ENCODE measurements at places on chromosomes 5 and 9.

DNA sequence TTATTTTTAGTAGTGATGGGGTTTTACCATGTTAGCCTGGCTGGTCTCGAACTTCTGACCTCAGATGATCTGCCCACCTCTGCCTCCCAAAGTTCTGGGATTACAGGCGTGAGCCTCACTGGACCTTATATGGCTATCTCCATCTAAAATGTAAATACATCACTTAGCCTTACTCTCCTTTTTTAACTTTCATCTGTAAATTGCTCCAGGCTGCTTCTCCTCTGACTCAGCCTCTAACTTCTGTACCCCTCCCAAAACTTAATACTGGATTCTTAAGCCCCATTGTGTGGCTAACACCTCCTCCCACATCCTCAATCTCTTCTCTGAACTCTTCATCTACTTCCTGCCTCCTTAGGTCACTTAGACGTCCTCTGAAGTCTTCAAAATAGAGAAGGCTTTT lies 4.0 kb downstream of the SNX30 start:
- no peak for DNase-seq

- no peak for DNase-seq
Measured at GRCh38 chr5:158054223-158055110, 195.5 kb upstream of the CLINT1 start.

DNA sequence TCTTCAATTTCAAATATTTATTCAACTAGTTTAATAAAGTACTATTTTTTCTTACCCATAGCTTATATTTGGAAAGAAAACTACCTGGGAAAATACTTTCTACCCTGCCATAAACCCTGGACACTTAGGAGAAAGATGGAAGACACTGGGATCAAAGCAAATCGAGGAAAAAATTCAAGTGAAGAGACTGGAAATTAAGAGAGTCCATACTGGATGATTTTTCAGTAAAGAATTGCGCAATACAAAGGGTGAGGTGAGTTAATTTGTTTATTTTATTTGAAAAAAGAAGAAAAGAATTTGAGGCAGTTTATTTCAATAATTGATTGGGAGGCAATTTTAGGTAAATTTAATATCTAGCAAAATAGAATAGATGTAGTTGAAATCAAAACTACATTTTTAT lies 331.8 kb upstream of the ITGA1 start:
- no peak for DNase-seq

GRCh38 chr9:4475301-4475700 lies 15.0 kb upstream of the SLC1A1 start:
- DNase-seq = no peak

GRCh38 chr5:153469423-153469822 lies 21.0 kb upstream of the GRIA1 start:
- no peak for DNase-seq

DNA sequence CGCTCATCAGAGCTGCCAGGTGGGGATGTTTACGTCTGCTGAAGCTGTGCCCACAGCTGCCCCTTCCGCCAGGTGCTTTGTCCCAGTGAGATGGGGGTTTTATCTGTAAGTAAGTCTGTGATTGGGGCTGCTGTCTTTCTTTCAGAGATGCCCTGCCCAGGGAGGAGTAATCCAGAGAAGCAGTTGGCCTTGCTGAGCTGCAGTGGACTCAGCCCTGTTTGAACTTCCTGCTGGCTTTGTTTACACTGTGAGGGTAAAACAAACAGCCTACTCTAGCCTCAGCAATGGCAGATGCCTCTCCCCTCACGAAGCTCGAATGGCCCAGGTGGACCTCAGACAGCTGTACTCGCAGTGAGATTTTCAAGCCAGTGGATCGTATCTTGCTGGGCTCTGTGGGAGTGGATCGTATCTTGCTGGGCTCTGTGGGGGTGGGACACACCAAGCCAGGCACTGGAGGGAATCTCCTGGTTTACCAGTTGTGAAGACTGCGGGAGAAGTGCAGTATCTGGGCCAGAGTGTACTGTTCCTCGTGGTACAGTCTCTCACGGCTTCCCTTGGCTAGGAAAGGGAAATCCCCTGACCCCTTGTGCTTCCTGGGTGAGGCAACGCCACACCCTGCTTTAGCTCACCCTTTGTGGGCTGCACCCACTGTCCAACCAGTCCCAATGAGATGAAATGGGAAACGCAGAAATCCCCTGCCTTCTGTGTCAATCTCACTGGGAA lies 530.1 kb upstream of the DMAC1 start:
- no peak for DNase-seq

DNA sequence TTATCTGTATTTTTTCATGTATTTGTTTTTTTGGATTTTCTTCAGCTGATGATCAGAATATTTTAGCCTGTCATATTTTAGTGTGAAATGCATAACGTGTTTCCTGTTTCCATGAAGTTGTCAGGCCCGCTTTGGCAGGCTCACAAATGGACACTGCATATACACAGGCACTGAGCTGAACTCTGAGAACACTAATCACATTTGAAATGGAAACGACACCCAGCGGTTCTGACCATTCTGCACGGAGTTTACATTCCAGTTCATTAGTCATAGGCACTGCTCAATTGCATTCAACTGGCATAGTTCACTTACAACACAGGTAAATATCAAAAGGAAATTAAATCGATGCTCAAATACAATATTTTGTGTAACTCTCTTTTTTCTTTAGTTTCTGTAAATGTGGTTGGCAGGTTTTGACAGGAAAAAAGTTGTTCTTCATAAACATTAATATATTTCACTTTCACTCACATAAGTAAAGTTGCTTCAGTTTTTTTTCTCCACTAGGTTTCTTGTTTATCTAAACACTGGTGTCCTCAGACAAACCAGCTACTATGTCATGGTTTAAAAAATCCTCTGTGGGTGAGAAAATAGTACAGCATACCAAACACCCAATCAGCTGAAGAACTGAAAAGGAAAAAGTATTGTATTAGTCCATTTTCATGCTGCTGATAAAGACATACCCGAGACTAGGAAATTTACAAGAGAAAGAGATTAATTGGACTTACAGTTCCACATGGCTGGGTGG lies 559.0 kb upstream of the DAP start:
- no peak for DNase-seq

DNA sequence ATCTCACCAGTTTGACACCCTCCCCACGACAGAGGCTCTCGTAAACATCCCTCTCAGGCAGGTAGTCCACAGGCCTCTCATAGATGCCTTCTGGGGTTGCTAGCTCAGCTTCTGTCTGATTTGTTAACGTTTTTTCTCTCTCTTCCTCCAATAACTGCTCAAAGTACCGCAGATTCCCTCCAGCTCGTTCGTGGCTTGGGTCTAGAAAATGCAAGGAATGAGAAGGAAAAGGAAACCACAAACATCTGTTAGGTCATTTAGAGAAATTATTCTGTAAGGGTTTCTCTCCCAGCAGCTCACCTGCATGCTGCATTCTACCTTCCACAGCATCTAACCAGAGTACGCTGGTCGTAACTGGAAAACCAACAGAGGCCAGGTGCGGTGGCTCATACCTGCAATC lies 18.5 kb downstream of the P4HA2 start:
- DNase-seq = no peak

DNA sequence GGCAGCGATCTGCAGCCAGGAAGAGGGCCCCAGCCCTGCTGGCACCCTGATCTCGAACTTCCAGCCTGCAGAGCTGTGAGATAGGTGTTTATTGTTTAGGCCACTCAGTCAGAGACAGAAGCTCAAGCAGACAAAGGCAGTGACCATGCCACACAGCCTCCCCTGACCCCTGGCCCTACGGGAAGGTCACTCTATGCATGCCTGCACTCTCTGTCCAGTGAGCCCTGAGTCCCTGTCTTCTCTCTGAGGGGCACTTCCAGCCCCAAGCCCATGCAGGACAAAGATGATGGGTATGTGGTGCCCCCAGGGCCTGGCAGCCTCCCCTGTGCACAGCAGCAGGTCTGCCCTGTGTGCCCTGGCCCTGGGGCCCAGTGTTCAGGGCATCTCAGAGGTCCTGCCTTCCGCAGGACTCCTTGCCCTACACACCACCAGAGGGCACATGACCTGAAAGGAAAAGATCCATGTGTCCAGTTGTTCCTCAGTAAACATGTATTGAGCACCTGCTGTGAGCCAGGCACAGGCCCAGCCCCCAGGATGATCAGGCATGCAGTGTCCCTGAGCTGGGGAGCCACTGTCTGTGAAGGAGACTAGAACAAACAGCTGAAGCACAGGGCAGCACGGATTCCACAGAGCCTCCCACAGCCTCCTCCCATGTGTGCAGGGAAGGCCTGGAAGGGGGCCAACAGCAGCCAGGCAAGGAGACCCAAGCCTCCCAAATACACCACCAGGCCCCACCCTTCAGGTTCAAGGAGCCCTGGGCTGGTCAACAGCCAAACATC lies 109.3 kb downstream of the ATPSCKMT start:
- DNase-seq = no peak

GRCh38 chr9:133044661-133045060 lies 13.9 kb downstream of the GTF3C5 start:
- no peak for DNase-seq

- no peak for DNase-seq
Measured at GRCh38 chr5:173051746-173052145, 4.4 kb upstream of the CREBRF start.
